ENCODE measurements at places on chromosomes 4 and X.

GRCh38 chrX:1507511-1508463 is 29.2 kb downstream of the P2RY8 start:
- DNase-seq, result no peak

- no peak for DNase-seq
Measured at GRCh38 chr4:40822420-40823166, 72.8 kb downstream of the NSUN7 start.

DNA sequence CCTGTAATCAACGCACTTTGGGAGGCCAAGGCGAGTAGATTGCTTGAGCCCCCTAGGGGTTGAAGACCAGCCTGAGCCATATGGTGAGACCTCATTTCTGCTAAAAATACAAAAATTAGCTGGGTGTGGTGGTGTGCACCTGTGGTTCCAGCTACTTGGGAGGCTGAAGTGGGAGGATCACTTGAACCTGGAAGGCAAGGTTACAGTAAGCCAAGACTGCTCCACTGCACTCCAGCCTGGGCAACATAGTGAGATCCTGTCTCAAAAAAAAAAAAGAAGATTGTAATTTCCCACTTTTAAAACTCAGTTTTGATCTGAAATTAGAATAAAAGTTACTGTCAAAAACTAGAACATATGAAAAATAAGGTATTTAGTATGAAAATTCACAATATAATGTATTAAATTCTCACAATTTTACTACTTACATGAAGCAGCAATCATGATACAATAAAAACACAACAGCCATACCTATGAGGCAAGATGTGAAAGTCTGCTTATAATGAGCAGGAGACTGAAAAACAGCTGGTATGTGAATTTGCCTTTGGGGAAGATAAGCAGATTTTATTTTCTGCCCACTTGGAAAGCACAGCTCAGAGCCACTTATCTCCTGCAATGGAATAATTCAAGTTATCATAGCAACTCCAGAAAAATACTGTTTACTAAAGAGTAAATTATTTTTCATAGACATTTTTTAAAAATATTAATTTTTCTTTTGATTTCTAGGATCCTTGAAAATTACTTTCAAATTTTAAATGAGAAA is 50.6 kb downstream of the ZGRF1 start:
- no peak for DNase-seq

DNA sequence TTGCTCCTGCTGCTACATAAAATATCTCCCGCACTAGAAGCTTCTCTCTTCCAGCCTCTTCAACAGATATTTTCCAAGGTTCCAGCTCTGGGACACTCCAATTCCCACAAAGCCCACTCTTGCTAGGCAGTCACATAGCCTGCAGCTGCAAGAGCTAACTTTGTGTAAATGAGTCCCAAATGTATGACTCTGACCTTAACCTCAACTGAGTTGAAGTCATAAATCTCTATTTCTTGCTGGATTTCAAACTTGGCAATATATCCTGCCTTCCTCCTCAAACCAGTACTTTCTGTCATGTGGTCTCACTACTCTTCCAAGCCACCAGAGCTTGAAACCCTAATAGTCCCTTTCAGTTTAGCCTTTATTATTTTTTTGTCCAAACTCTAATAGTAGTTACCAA is 315.4 kb upstream of the GRIA3 start:
- no peak for DNase-seq

DNA sequence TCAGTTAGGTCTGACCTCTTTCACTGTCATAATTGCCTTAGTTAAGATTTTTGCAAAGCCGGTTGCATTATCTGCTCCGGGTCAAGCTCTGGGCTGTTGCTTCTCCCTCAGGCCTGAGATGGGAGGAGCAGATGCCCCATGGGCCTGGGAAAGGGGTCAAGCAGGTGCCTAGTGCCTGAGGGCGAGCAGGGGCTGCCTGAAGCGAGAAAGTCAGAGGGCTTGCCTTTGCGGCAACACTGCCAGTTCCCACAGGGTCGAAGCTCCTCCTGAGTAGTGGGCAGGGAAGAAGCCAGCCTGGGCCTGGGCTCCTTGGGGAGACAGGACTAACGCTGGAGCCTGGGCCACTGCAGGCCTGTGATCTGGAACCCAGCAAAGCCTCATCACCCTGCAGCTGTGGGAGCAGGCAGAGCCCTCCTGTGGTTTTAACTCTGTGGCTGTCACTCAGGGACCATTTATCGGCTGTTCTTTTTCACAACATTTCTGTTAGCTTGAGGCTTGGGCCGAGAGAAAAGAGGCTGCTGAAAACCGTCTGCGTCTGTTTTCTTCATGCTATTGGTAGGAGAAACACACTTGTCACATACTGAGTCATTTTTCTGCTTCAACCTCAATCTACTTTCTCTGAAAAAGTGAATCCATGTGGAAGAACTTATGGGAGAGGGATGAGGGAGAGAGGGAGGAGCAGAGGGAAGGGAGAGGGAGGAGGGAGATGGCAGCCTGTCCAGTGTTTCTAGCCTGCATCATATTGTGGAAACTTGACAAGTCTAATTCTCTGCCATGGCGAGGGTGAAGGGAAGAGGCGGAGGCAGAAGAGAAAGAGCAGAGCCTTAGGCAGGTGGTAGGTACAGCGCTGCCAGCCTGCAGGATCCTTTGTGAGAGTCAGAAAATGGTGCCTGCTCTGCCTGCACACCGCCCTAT is 68.4 kb downstream of the RHOH start:
- no peak for DNase-seq

DNA sequence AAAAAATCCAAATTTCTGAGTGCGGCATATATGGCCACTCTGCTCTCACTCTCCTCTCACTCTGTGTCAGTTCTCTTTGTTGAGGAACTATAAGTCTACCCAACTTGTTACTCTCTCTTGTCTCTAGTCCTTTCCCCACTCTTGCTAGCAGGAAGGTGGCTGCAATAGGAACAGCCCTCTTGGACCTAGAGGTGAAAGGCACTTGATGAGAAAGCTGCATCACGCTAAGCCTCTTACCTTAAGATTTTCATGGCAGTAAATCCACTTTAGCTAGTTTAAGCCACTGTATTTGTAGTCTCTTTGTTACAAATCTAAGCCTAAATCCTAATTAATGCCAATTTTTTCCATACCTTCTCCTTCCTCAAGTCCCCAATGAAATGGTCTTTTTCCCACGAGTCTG is 189.9 kb downstream of the NKX6-1 start:
- DNase-seq, result no peak

GRCh38 chrX:86178906-86179305 is 30.7 kb downstream of the DACH2 start:
- DNase-seq, result no peak

DNA sequence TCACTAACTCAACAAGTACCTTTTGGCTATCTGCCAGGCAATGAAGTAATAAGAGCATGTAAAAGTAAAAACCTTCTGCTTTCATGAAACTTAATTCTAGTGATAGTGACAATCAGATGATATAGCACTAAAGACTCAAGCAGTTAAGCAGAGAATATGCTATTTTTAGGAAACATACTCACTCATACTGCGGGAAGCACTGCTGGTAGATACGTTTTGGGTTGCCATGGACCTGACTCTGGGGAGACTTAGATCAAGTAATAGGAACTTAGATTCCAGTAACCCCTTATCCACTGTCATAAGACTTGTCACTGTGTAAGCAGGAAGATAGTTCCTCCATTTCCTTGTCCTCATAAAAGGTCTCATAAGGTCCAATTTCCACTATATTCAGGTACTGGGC is 386.3 kb downstream of the DMD start:
- DNase-seq, result no peak

GRCh38 chr4:169601016-169601771 is 11.2 kb downstream of the NEK1 start:
- no peak for DNase-seq

DNA sequence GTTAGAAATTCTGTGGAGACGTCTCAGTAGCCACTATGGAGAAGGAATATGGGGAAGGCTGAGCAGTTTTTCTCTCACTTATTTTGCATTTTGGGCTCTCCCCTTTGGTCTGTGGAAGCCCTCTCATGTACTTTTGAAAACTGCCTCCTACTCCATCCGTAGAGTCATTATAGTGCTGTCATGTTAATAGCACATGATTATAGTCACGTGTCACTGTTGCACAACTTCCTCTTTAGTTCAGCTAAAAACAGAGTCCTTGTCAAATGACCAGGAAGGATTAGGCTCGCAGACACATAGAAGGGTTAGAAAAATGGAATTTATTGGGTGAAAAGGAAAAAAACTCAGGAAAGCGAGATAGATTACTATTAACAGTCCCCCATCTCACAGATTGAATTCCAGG is 258.2 kb upstream of the CXorf51A start:
- no peak for DNase-seq

DNA sequence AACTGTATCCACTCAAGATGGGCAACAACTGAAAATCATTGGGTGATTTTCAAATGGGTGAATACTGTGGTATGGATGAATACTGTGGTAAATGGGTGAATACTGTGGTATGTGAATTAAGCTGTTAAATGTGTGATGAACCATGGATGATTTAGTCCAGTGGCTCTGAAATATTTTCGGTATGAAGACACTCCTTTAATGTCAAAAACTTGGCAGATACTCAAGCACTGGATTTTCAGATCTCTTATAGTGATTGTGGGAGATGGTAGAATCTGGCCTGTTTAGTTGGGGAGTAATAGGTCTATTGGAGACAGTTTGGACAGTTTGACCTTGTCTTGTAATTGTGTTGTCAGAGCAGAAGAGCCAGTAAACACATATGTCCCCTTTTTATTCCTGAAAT is 45.7 kb downstream of the SSX7 start:
- DNase-seq, result no peak

DNA sequence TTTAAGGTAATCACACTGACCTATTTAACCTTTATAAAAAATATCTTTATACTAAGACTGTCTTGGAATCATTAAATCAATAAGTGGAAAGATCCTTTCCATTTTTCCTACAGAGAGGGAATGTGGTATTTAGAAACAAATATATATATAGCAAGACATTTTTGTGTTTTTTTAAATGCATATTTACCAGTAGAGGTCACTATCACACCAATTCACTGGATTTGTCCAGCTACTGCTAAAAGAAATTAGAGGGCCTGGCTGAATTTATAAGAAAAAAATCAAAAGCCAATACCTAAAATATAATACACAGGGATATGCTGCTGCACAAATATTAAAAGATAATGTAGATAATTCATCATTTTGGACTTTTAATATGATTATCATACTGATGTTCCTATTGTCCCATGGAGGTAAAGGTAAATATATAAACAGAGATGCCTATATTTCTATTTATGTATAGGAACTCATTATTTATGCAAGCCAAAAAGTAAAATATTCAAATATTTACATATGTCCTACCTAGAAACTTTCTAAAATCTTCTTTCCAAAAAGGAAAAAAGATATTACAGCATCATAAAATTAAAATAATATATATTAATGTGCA is 69.5 kb downstream of the PDE5A start:
- DNase-seq, result no peak

GRCh38 chr4:80454040-80454439 is 118.5 kb downstream of the CFAP299 start:
- no peak for DNase-seq

DNA sequence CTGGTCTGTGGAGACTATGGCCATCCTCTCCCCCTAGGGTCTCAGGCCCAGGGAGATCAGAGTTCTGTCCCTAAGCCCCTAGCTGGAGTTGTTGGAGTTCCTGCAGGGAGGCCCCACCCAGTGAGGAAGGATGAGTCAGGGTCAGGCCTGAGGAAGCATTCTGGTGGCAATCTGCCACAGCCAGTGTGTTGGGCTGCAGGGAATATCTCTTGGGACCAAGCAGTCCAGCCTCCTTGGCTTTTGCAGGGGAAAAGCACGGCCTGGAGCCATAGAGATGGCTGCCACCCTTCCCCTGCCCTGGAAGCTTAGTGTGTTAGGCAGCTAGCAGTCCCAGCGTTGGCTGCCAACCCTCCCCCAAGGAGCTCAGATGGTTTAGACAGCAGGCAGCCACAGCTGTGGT is 202.4 kb downstream of the RTL9 start:
- DNase-seq, result no peak

Measured in stimulated activated CD4-positive, alpha-beta T cell treated with anti-CD3 and anti-CD28 coated beads, Interleukin-2, amount 100 ng/mL, for 48 hours (primary cell).